Renal pelvis (tissue), 12 donors: ENCODE measurements at places on chromosomes 6 and 20.

DNA sequence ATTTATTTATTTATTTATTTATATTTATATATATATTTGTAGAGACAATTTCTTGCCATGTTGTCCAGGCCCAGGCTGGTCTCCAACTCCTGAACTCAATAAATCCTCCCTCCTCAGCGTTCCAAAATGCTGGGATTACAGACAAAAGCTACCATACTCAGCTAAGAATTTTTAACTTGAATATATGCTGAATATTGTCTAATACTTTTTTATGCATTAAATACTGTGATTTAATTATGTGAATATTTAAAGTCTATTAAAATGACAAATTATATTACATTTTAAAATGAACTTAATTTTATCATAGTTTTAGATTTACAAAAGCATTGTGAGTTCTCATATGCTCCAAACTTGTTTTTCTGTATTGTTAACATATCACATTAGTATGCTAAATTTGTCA lies 1022.4 kb downstream of the GRIK2 start:
- no peak for DNase-seq

DNA sequence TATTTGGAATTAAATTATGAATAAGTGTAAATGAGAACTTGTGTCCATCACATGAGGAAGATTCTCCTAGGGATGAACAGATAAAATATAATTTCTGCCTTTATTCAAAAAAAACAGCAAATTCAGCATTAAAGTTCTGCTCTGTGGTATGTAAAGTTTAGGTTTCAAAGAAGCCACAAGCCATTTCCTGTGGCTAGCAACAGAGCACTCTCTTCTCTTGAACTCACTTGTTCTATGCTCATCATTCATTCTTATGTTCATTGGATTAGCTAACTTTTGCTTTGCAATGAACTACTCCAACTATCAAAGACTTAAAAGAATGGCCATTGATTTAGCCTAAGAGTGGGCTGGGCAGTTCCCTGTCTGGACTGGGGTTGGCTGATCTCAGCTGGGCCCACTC lies 20.8 kb upstream of the SNRPB2 start:
- DNase-seq, result no peak

- DNase-seq, result no peak
Measured at GRCh38 chr20:33273117-33273851, 9.7 kb upstream of the BPIFB1 start.

- DNase-seq, result no peak
Measured at GRCh38 chr6:68973066-68973465, 338.0 kb downstream of the ADGRB3 start.

DNA sequence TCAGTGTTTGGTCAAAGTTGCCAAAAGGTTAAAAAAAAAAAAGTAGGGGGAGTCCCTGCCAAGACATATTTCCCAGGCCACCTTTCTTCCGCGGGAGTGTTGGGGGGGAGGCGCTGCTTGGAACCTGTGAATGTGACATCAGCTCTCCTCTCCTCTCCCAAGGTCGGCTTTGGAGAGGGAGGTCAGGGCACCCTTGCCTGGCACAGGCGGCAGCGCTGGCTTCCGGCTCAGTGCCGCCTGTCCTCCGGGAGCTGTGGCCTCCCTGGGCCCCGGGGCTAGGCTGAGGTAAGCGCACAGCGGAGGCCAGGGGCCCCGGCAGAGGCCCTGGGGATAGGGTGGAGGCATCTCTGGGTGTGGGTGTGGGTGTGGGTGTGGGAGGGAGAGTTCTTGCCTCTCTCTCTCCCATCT lies 1.9 kb upstream of the EDN1 start:
- no peak for DNase-seq

DNA sequence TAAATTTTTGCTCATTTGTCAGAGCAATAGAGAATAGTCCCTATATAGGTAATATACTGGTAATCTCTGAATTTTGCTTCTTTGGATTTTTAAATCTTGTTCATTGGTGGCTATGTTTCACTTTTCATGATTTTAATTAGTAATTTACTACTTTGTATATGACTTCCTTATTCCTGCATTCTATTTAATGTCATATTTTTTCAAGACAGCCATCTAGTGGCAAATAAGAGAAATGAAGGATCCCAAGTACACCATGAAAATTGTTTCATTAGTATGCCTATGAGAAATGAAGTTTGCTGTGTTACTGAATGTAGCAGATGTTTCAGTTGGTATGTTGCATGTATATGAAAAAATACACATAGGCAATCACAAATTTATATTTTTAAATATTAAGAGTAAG lies 82.4 kb downstream of the ZNF292 start:
- DNase-seq, result no peak

DNA sequence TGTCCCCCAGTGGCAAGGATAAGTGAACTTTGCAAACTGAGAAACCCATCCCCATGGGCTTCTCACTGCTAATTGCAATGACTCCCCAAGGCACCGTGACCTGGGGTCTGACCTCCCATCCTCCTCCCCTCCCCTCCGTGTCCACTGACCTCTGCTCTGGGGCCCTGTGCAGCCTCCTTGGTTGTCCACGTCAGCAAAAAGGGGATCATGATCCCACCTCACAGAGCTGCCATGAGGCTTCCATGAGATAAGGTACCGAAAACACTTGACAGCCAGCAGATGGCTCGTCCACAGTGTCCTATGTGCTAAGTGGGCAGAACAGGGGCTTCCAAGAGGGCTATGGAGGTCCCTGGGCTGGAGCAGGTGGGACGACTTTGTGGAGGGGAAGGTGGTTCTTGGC lies 104.5 kb downstream of the GRM4 start:
- no peak for DNase-seq

- no peak for DNase-seq
Measured at GRCh38 chr6:34836008-34836407, 44.1 kb downstream of the BLTP3A start.

GRCh38 chr6:3804964-3805363 lies 44.2 kb upstream of the FAM50B start:
- no peak for DNase-seq

- DNase-seq, result no peak
Measured at GRCh38 chr6:4727217-4727616, 49.0 kb upstream of the CDYL start.

DNA sequence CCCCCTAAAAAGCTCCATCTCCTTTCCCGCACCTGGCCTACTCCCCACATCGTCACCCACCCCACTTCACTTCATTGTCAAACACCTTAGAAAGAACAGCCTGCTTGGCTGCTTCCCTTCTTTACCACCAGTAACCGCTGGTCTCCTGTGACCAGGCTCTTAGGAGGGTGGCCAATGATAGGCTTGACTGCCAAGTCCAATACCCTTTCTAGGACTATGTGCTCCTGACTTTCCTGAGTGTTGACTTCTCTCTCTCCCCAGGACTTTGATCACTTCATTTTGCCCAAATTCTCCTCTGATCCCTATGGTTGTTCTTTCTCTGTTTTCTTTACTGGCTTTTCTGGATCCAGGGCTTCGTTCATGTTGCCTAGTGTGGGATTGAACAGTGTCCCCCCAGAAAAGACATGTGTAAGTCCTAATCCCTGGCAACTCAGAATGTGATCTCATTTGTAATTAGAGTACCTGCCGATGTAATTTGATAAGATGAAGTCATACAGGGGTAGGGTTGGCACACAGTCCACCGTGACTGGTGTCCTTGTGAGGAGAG lies 254.0 kb downstream of the GMDS start:
- DNase-seq, result no peak
